ENCODE measurements at places on chromosomes 1 and 21.

GRCh38 chr1:85624361-85624760 is 43.8 kb downstream of the CCN1 start:
- DNase-seq: peak; percentile 15

- DNase-seq: peak; percentile 47
Observed at GRCh38 chr1:67626090-67626860, 58.7 kb upstream of the GADD45A start.

- DNase-seq: peak; percentile 12
Observed at GRCh38 chr21:43619856-43620255, 39.4 kb downstream of the HSF2BP start.

DNA sequence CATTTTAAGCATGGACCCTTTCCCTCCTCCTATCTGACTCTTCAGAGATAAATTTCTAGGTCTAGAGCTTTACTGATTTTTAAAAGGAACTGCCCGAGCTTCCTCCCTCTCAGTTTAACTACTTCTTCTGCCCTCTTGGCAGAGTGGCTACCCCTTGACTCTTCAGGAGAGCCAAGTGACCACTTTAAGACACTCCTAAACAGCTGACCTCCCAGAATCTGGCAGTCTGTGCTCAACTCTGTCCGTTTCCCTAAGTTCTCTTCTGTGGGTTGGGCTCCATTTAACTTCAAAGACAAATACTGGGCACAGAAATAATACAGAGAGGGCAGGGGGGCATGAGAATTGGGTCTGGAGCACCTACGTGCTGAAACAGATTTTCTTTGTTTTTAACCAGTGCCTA is 196.3 kb upstream of the FOXD3 start:
- peak; percentile 14 for DNase-seq

GRCh38 chr21:44304877-44305293 is 5.0 kb downstream of the PFKL start:
- DNase-seq: no peak

DNA sequence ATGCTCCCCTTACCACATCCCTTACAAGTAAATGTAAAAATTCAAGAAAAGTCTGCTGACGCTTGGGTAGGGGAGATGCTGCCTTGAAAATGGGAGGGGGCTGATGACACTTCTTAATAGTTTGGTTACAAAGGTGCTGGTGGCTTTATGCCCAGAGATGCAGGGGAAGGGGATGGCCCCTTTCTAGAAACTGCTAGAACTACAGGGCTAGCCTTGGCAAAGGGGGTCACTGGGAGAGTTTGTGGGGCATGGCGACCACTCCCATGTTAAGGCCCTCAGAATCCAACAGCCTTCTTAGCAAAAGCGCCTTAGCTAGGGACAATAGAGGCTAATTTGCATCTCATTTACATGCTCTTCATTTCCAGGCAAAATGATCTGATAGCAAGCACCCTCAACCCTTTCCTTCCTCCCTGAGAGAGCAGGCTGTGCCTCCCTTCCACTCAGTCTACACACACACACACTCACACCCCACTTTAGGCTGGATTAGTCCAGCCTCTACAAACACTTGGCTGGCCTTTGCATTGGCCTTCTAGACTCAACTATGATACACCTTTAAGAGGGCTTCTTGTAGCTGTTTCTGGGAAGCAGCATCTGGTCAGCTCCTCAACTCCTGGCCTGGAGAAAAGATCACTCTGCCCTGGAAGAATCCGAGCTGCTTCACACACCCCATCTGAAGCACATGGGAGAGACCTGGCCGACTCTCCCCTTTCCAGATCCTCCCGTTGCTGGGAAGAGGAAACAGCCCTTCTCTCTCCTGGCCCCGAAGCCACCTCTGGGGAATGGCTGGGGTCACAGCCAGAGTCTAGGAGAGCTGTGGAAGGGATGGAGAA is 1.7 kb downstream of the SEMA6C start:
- peak; percentile 35 for DNase-seq

DNA sequence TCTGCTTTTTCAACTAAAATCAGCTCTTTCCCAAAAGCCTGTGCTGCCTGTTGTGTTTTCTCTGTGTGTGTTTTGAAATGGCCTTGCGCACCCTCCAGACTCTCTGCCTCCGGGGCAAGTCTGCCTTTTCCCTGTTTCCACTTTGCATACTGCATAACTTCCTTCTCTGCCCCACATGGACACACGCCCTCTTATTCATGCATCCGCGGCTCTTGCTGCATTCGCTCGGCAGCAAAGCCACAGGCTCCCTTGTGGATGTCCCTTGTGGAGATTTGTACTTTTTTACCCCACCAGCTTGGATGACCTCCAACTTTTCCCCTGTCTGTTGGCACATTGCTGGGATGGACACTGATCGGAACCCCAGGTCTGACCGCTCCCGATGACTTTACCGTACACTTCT is 147.6 kb downstream of the ADSS2 start:
- DNase-seq: no peak

GRCh38 chr1:150386592-150386991 is 22.6 kb downstream of the RPRD2 start:
- DNase-seq: no peak

DNA sequence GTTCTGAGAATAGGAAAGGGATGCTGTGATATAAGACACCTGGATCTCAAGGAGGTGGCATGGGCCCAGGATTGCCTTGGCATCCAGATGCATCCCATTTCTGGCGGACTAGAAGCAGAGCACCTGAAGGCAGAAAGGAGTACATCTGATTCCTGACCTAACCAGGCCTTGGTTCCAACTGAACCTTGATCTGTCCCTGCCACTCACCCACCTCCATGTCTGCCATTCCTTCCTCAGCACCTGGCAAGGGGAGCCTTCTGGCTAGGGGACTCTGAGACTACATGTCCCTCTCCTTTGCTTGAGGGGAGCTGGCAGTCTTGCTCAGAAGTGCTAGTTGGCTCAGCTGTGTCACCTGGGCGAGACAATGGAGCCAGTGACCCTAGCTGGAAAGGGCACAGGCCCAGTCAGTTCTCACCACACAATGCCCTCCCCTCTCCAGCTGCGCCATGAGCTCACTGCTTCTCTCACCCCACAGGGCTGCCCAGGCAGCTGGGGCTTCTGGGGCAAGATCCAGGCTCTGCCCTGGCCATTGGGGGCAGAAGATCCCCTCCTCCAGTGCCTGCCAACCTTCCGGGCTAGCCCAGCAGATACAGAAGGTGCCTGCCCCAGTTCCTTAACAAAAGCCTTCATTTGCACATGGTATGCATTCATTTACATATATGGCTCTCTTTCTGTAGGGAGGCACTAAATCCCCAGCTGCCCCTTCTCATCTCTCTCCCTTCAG is 2.9 kb downstream of the IGSF8 start:
- no peak for DNase-seq

DNA sequence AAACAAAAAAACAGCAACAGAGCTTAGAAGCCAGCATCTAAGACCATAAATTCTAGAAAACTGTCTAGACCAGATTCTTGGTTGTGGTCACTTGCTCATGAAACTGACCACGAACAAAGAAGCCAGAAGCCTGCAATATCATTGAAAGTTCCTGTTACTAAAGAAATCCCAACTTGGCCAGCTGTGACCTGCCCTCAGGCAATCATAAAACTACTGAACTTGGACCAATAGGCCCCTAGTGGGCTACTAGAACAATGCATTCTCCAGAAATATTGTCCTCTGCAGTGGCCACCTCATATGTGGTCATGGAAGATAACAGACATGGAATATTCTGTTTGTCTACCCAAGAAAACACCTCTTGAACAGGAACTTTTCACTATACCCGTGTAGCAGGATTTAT is 87.7 kb downstream of the SPATA17 start:
- DNase-seq: peak; percentile 13

DNA sequence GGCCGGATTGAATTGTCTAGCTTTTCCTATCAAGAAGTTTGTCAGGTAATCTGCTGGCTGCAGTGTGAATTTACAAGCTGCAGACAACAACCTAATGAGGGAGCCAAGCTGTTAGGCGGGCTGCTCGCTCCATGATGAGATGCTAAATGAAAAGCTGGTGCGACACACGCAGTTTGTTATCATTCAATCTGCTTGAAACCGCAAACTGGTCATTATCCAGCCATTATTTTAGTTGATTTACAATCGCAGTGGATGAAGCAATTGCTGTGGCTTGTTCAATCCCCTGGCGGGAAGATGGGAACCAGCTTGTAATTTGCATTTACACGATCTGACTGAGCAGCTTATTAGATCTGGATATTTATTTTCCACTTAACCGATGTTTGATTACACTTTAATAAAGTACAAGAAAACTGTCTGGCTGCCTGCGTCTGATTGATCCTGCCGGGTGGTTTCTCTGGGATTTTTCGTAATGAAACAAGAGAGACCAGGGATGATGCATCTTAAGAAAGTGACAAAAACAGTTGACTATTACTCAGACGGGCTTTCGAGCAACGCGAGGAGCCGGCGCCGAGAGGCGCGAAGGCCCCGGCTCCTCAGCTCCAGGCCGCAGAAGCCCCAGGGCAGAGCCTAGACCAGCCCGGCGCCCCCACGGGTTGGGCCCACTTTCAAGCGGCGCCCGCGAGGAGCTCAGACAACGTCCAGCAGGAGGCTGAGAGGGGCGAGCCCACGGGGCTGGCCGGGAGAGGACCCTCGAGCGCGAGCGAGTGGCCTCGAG is 118.0 kb upstream of the BARHL2 start:
- no peak for DNase-seq

DNA sequence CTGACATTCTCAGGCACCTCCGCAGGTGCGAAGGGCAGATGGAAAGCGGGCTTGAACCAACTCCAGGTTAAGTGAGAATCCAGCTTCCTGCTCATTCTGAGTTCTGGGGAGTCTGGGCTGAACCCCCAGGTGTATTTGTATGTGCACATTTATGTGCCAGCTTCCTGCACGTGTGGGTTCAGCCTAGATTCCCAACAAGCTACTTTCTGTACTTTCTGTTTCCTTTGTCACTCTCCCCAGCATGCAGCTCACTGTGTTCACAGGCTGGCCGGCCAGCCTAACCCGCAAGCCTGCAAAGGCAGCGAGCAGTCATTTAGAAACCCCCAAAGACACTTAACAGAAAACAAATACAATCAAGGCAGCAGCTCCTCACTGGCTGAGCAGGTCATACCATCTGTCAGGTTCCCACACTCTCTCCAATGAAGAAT is 1.3 kb upstream of the IL19 start:
- DNase-seq: no peak

DNA sequence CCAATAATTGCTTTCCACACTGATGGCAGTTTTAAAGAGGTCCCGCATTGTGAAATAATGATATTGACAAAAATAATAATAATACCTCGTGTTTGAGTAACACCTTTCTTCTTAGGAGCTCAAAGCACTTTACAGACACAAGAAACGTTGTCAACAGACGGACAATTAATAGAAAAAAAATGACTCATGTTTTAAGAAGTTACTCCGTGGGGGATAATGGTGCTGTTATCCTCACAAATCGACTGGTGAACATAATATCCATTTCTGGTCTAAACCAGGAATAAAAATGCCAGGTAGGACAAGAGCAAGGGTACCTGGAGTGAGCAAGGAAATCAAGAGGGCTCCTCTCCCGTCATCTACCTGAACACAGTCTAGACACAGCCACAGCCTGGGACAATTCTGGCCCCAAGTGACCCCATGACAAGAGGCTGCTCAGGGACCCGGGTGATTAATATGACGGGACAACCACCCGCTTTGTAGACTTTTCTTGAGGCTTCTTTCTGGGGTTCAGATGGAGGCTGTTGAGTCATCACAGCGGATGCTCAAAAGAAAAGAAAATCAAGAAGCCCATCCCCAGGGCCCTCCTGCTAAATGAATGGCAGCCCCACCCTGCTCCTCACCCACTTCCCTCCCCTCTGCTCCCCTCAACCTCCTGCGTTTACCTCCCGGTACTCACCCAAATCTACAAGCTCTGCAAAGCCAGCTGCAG is 146.2 kb upstream of the IRF2BP2 start:
- no peak for DNase-seq

DNA sequence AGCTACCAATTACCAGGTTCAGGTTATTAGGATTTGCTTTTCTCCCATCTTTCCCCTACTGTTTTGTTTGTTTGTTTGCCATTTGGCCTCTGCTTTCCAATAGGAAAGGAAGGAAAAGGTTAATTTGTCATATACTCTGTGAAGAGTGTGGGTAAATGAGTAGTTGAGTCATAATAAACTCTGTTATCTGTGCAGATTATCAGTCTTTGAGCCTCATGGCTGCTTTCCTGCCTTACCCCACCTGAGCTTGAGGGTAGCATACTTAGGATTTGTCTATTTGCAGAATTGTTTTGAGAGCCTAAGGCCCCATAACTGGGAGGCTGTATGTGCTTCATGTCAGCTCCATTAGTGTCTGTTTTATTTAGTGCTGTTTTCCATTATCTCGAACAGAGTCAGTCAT is 32.9 kb upstream of the SNX27 start:
- DNase-seq: no peak

GRCh38 chr1:110554871-110555801 is 36.2 kb upstream of the KCNA10 start:
- no peak for DNase-seq

GRCh38 chr1:167065471-167065870 is 24.7 kb downstream of the GPA33 start:
- no peak for DNase-seq

DNA sequence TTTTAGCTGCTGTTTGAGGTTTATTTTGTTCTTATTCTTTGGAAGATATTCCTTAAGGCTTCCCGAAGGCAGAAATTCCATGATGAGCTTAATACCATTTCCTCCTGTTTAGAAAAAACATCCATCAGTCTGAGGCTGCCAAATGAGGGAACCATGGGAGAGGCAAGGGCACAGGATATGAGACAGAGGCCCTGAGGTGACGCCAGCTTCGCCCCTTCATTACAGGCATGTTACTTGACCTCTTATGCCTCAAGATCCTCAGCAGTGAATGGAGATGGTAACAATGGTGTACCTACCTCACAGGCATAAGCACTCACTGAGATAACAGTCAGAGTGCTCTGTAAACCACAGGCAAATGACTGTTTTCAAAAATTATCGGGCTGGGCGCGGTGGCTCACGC is 93.6 kb downstream of the RAVER2 start:
- no peak for DNase-seq

- no peak for DNase-seq
Observed at GRCh38 chr1:179575497-179576314, at the start of gene NPHS2. Gene NPHS2, minus strand, starts transcription at chr1:179575948. Its CDS starts 84 bp downstream, at chr1:179575864.

DNA sequence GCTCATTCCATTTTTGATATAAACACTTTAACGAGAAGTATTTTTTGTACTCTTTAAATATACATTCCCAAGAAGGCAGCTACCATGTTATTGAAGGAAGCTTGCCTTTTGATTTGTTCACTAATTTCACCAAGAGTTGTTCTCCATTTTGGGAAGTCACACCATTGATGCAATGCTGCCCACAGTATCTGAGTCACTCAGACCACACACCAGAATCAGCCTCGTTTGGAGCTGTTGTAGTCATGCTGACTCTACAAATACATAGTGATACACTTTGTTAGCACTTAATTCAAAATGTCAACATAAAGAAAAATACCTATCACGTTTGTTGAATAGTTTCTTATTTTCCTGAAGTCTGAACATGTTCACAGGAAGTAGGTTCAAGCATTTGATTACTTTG is 78.7 kb downstream of the PAPPA2 start:
- DNase-seq: no peak

GRCh38 chr1:178057912-178058534 is 35.9 kb upstream of the RASAL2 start:
- peak; percentile 74 for DNase-seq

DNA sequence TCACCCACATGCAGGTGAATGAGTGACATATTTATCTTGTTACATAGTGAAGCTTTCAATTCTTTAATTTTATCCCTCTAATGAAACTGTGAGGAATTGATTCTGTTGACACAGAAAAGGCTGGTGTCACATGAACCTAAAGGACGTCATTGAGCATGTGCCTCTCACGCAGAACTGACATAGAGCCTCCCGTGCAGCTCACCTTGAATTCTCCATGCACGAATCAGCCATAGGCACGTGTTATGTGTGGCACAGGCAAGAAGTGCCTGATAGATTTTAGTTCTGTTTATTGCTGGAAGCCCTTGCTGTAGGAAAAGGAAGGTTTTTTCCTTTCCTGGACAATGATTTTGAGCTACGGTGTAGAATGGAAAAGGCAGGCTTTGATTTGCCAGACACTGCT is 11.3 kb downstream of the ADARB1 start:
- DNase-seq: no peak

All from myocyte (in vitro differentiated cells).